ENCODE measurements at places on chromosomes 7 and 10.

- no peak for DNase-seq
These were observed 4.6 kb upstream of the NOM1 start for GRCh38 chr7:156944876-156945275.

- peak; percentile 80 for DNase-seq
These were observed at the start of gene HTR7 for GRCh38 chr10:90857635-90858460. Gene HTR7, minus strand, starts transcription at chr10:90858039. Its CDS starts 368 bp downstream, at chr10:90857671.

GRCh38 chr7:101905203-101905865 lies 87.9 kb downstream of the CUX1 start:
- DNase-seq = no peak

GRCh38 chr10:61452655-61453641 lies at the start of gene TMEM26:
Gene TMEM26, minus strand, starts transcription at chr10:61453381. Its CDS starts 300 bp downstream, at chr10:61453081.
- peak; percentile 29 for DNase-seq

- DNase-seq = peak; percentile 43
These were observed at the start of gene PROSER2 for GRCh38 chr10:11823122-11823988. Gene PROSER2, plus strand, starts transcription at chr10:11823356. Its CDS starts 28,722 bp downstream, at chr10:11852078.

DNA sequence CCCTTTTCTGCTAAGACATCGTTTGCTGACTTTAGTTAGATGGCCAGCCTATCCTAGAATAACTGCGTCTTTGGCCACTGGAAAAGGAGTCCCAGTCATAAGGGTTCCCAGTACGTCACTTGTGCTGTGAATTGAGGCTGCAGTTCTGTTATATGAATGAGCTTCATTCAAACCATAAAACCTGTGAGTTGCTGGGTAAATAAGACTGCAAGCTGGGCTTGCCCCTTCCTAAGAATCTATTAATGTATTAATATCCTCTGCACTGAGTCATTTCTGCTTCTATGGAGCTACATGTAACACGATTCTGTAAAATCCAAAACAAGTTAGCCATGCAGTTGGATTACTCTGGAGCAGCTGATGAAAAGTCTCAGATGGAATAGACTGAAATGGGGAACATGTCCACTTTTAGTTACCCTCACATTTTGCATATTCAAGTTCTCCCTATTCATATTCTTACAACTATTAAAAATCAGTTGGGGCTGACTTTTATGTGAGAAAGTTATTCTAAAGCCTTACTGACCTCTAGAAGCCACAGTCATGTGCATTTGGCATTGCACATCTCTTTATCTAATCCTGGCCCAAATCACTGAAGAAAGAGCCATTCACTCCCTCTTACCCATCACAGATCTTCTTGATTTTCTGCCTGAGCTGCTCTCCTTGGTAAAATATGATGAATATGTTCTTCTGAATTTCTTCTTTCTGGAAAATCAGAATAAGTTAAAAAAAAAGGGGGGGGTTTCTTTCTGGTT lies 41.8 kb upstream of the TMEM213 start:
- no peak for DNase-seq

DNA sequence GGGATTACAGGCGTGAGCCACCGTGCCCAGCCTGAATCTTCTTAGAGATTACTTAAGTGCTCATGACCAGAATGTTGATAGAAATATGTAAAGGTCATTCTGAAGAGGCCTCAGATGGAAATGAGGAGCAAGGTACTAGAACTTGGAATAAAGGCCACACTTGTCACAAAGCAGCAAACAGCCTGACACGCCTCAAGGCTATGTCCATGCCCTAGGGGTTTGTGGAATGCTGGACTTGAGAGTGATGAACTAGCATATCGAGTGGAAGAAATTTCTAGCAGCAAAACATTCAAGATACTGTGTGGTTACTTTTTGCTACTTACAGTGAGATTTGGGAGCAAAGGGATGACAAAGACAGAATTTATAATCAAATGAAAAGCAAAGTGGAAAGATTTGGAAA lies 39.0 kb downstream of the ZNF438 start:
- DNase-seq = no peak

DNA sequence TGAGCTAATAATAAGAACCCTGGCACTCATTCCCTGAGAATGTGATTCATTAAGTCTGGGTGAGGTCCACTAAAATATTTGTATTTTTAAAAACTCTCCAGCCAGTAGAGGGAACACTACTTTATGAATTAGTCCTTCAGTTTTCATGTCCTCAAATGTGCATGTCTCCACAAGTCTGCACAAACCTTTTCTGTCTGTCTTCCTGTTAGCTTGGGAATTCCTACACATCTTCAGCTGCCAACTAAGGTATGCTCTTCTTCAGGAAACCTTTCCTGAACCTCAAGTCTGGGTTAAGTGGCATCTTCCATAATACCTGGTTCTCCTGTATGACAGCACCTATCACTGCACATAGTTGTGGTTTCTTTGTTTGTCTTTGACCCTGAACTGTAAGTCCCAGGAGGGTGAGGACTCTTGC lies 119.6 kb upstream of the MKX start:
- DNase-seq = no peak

DNA sequence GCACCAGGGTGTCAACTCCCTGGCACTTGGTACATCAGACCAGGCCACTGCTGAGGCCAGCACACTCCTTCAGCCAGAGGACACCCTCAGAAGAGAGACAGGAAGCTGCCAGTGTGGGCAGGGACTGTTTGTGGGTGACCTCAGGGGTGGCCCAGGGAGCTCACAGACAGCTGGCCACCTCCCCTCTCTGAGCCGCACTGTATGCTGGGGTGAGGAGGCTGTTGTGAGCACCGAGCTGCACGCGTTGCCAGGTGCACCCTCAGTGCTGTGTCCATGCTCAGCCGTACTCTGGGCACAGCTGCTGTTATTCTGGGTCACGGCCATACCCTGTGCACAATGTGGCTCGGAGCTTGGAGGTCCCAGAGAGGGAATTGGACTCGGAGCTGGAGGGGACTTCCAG lies 61.5 kb upstream of the NANOS1 start:
- DNase-seq = no peak

DNA sequence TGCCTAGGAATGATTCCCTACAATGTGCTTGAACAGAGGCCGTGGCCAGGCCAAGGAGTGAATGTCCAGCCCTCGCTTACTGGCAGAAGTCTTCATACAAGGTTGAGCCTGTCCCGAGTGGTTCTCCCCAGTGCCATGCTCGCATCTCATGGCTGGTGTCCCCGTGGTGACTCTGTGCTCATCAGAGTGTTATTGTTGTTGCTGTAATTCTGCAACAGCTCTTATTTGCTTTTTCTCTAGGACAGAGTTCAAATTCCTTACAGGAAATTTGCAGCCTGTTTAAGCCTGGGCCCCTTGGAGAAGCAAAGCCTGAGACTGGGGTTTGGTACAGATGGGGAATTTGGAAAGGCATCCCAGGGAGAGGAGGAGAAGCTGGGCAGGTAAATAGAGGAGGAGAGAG lies 157.7 kb upstream of the PRR15 start:
- no peak for DNase-seq

DNA sequence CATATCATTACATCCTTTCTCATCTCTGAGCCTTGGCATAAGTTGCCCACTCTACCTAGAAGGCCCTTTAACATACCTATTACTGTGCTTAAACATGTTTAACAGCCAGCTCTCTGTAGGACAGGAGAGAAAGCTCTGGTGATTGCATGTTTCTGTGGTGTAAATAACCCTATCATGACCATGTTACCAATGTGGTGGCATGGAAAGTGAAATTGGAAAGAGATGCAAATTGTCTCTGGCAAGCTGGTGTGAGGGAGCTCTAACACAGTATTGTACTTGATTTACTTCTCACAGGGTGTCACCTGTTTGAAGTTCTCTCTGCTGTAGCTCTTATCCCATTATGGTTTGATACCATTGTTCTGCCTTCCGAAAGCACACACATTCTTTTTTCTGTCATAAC lies 231.8 kb upstream of the DKK1 start:
- no peak for DNase-seq

DNA sequence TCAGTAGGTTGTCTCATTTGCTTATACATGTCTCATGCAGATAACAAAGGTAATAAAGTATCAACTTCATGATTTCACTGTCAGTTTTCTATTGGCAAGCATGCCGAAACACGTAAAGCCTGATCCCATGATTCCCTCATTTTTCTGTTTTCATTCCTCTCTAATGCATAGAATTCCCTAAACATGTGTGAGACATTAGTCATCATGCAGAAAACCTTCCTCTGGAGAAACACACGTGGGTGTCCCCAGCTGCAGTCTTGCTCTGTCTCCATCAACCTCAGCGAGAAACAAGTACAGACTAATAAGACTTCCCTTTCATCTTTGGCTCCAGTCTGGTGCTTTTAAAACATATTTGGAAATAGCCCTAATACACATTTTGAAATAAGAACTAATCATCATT lies 432.7 kb upstream of the VSTM2A start:
- DNase-seq = no peak

DNA sequence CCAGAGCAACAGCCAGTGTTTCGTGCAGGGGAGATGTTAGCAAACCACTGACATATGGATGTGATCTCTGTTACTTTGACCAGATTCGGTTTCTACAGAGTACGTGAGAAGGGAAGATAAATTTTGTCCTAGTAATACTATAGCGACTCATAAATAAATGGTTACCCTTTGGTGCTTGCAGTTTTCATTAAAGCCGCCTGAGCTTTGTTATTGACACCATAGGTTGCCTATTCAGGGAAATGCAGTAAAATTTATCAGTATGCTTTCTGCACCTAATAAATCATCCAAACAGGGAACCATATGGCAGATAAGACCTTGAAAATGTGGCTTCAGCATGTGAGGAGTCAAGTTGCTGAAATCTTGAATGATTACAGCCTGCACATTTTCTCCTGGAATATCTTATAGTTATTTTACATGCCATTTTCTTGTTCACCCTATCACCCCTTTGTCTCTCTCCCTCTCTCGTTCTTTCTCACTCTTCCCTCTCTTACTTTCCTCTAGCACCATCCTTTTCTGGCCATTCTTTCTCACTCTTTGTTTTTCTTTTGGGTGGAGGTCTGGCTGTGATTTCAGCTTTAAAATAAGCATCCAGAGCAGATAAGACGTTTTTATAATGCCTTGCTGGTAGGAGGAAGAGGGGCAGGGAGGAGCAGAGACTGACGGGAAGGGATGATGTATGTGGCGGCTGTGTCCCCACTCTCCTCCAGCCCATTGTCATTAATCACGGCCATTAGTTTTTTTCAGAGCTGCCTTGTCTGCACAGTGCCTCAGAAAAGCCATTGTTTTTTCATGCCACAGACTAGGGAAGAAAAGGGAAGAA lies 182.5 kb downstream of the LRMDA start:
- no peak for DNase-seq

- DNase-seq = no peak
These were observed 155.8 kb upstream of the RHOBTB1 start for GRCh38 chr10:61099756-61100155.

DNA sequence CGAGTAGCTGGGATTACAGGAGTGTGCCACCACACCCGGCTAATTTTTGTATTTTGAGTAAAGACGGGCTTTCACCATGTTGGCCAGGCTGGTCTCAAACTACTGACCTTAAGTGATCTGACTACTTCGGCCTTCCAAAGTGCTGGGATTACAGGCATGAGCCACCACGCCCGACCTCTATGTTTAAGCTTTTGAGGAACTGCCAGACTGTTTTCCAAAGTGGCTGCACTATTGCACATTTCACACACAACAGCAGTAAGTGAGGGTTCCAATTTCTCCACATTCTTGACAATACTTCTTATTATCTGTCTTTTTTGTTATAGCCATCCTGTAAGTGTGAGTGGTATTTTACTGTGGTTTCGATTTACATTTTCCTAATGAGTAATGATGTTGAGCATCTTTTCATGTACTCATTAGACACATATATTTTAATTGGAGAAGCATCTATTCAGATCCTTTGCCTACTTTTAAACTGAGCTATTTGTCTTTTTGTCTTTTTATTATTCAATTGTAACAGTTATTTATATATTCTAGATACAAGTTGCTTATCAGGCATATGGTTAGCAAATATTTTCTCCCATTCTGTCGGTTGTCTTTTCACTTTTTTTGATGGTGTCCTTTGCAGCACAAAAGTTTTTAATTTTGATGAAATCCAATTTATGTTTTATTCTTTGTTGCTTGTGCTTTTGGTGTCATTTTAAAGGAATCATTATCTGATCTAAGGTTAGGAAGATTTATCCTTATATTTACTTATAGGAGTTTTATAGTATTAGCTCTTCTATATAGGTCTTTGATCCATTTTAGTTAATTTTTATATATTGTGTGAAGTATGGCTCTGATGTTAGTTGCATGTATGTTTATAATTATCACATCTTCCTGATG lies 12.8 kb upstream of the IRF5 start:
- no peak for DNase-seq
